ENCODE measurements at places on chromosomes 1 and 21. TPM values are rescaled to one million over a fixed set of nuclear protein-coding genes. Genes with fewer than 3 reads are reported as not detected.

The PTPN22 gene
- total RNA-seq: 66.0 TPM

The PEAR1 gene
- 0.28 TPM for total RNA-seq

The NUAK2 gene
- total RNA-seq: 20.0 TPM

The MRPL37 gene
- 76.7 TPM for total RNA-seq

The PM20D1 gene
- 0.82 TPM for total RNA-seq

The S100A1 gene
- not detected for total RNA-seq

The FLG2 gene
- total RNA-seq: not detected

The PODN gene
- total RNA-seq: not detected

The CAPN8 gene
- total RNA-seq: not detected

The TINAGL1 gene
- total RNA-seq: not detected

The RPTN gene
- not detected for total RNA-seq

The S1PR1 gene
- total RNA-seq: 242 TPM

The IGSF8 gene
- 39.5 TPM for total RNA-seq

The CBS gene
- 32.9 TPM for total RNA-seq

The NEXN gene
- 2.0 TPM for total RNA-seq

The TRMT13 gene
- total RNA-seq: 19.0 TPM

The SPATA45 gene
- not detected for total RNA-seq

The SPATA17 gene
- total RNA-seq: not detected

The S100A12 gene
- total RNA-seq: not detected

The MED8 gene
- 28.6 TPM for total RNA-seq

The APCS gene
- total RNA-seq: not detected

The CELA3A gene
- total RNA-seq: not detected

The NES gene
- not detected for total RNA-seq

The CDC73 gene
- 47.8 TPM for total RNA-seq

The TSSK3 gene
- 1.1 TPM for total RNA-seq

The C2CD4D gene
- total RNA-seq: 0.55 TPM

The NCDN gene
- total RNA-seq: 16.9 TPM

The LCA5L gene
- not detected for total RNA-seq

The PLA2G2A gene
- total RNA-seq: not detected

The PLPPR4 gene
- not detected for total RNA-seq

The CIART gene
- 4.3 TPM for total RNA-seq

The KCNJ9 gene
- not detected for total RNA-seq

The VASH2 gene
- total RNA-seq: 0.15 TPM

The ICOSLG gene
- 5.5 TPM for total RNA-seq

The ANKRD45 gene
- not detected for total RNA-seq

The GBP3 gene
- 29.7 TPM for total RNA-seq

The AKR7A3 gene
- 0.53 TPM for total RNA-seq

The KRTAP19-3 gene
- not detected for total RNA-seq

The TMEM183A gene
- 62.5 TPM for total RNA-seq

Measured in activated naive CD4-positive, alpha-beta T cell treated with anti-CD3 and anti-CD28 coated beads, Interleukin-2, amount 10 ng/mL, durations not matched to agents 5 hours and 36 hours (primary cell).